ENCODE measurements at places on chromosomes 5 and 9. TPM values are rescaled to one million over a fixed set of nuclear protein-coding genes. Genes with fewer than 3 reads are reported as not detected.

- H3K4me1 ChIP-seq, result no peaks in the 10 kb centered on the region
- H3K27me3 ChIP-seq, result peaks cover 83% of the 10 kb centered on the region
- DNase-seq, result peak; percentile 43
- no peak overlapping the region for H3K4me3 ChIP-seq
Observed at GRCh38 chr5:153974131-153974812, 64.4 kb downstream of the FAM114A2 start.

DNA sequence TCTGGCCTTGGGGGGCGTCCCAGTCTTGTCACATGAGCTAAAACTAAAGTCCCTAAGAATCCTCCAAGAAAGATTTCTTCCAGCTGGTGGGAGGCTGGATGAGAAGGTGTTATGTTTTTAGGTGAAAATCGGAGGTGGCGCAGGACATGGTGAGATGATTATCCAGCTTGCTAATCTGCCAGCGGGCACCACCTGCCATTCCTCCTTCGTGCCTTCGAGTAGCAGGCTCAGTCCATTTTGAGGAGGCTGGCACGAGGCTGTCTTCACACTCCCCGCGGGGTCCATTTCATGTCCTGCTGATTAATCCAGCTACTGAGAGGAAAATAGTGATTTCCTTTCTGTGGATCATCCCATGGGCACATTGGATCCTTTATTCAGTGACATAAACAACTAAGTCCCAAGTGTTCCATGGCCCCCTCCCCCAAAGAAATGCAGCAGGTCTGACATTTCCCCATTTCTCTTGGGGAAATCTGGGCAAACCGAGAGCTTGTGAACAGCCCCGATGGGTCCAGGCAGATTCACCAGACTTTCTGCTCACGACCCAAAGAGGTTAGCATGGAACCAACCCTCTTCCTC lies 38.2 kb upstream of the EXOC3 start:
- no peak overlapping the region for H3K27ac ChIP-seq
- DNase-seq, result no peak
- peaks cover 18% of the 10 kb centered on the region for H3K27me3 ChIP-seq
- no peak overlapping the region for H3K4me3 ChIP-seq

DNA sequence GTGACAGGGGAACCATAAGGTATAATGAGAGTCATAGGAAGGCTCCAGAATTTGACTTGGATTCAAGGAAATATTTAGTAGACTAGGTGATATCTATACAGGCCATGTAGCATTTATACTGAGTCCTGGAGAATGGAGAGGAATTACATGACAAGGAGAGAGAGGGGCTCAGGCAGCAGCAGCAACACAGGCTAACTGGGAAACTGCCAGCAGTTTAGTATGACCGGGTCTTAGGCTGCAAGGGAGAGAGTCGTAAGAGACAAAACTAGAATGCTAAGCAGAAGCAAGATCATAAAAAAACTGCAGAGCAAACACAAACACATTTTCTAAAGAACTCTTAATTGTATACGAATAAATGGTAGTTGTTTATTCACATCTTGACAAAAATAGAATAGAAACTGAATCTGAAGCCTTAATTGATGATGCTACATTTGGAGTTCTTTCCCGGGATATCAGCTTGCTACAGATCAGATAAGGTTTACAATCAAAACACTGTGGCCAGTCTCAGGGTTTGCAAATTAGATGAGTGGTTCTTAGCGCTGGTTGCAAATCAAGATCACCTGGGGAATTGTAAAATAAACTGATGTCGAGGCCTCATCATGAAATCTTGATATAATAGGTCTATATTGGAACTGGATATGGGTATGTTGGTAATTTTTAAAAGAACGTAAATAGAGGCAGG lies 480.0 kb upstream of the C9orf72 start:
- H3K4me1 ChIP-seq, result no peaks in the 10 kb centered on the region
- H3K27me3 ChIP-seq, result no peaks in the 10 kb centered on the region
- H3K36me3 ChIP-seq, result no peaks in the 10 kb centered on the region
- no peak overlapping the region for H3K27ac ChIP-seq

- no peaks in the 10 kb centered on the region for H3K36me3 ChIP-seq
- H3K27me3 ChIP-seq, result peaks cover 15% of the 10 kb centered on the region
- H3K4me1 ChIP-seq, result no peaks in the 10 kb centered on the region
- no peak for DNase-seq
Observed at GRCh38 chr5:179370490-179371120, 25.3 kb upstream of the ADAMTS2 start.

Gene NFIB
- 75.8 TPM for total RNA-seq

Gene ANKRD31
- 1.5 TPM for total RNA-seq

Gene TEX48
- not detected for total RNA-seq
